Chondrocyte (in vitro differentiated cells): ENCODE measurements at places on chromosomes 4 and X. TPM values are rescaled to one million over a fixed set of nuclear protein-coding genes. Genes with fewer than 3 reads are reported as not detected.

The TBC1D8B gene
- total RNA-seq: 15.7 to 19.8 TPM (median 16.5 TPM) in 3 replicates

The SMARCA1 gene
- 123 to 126 TPM (median 123 TPM) in 3 replicates for total RNA-seq

The ZNF595 gene
- total RNA-seq: 2.6 to 6.5 TPM (median 2.9 TPM) in 3 replicates

The DCAF8L2 gene
- total RNA-seq: not detected in 3 replicates

The GPR143 gene
- not detected in 3 replicates for total RNA-seq

The TREX2 gene
- 0.80 to 1.6 TPM (median 1.6 TPM) in 3 replicates for total RNA-seq

The GNRHR gene
- total RNA-seq: not detected in 3 replicates

The PROM1 gene
- total RNA-seq: 0.10 TPM in 1 of 3 replicates, not detected in the others

The FAM241A gene
- total RNA-seq: 0.53 to 0.74 TPM (median 0.62 TPM) in 3 replicates

The NAP1L3 gene
- total RNA-seq: 33.2 to 52.2 TPM (median 35.4 TPM) in 3 replicates

The ADGRL3 gene
- total RNA-seq: 10.0 to 19.6 TPM (median 11.6 TPM) in 3 replicates

DNA sequence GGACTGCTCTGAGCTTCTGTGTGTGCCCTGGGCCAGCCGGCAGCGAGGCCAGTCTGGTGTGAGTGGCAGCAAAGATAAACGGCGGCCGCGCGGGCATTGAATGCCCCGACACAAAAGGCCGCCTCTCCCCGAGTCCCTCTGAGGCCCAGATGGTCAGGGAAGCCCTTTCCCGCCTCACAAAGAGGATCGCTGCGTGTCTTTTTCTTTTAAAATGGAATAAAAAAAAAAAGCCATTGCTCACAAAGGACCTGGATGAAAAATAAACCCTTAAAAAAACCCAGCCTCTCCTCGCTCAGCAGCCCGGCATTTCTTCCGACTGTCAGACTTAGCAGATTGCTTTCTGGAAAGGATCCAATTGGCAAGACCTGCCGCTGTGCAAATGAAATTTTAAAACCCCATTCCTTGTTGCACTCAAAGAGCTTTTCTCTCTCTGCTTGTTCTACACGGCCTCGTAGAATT, 578.7 kb downstream of the BCOR start:
- H3K27me3 ChIP-seq: no peaks in the 10 kb centered on the region
- peaks cover 25% of the 10 kb centered on the region for H3K4me1 ChIP-seq
- no peak overlapping the region for H3K27ac ChIP-seq
- no peak overlapping the region for H3K4me3 ChIP-seq

- no peak overlapping the region for H3K27ac ChIP-seq
- DNase-seq: no peak
- no peaks in the 10 kb centered on the region for H3K4me1 ChIP-seq
- no peaks in the 10 kb centered on the region for H3K27me3 ChIP-seq
- no peak overlapping the region for H3K4me3 ChIP-seq
Measured at GRCh38 chr4:104451573-104451972, 43.1 kb downstream of the CXXC4 start.

GRCh38 chrX:154357205-154357604, 17.2 kb downstream of the FLNA start:
- DNase-seq: no peak
- no peaks in the 10 kb centered on the region for H3K27me3 ChIP-seq
- peaks cover 19% of the 10 kb centered on the region for H3K36me3 ChIP-seq
- no peak overlapping the region for H3K4me3 ChIP-seq

DNA sequence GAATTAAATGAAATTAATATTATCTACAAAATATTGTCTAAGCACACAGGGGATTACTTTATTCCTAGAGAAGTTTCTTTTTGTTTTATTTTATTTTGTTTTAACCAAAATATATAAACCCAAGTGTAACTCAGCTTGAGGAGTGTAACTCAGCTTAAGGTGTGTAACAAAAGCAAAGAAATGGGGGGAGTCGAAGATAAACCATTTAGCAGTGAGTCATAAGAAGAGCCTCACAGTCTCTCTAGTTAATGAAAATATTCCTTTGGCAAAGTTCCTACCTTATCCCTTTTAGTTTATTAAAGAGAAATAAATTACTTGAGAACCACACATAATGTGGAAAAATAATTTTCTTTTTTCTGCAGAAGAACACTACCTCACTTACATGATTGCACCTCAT, 261.8 kb downstream of the KCTD8 start:
- no peak overlapping the region for H3K27ac ChIP-seq
- H3K27me3 ChIP-seq: peaks cover 2% of the 10 kb centered on the region
- no peak for DNase-seq

GRCh38 chrX:150887906-150888465, 10.5 kb downstream of the CD99L2 start:
- peak overlapping the region; percentile 79 for H3K27ac ChIP-seq
- no peaks in the 10 kb centered on the region for H3K36me3 ChIP-seq
- no peaks in the 10 kb centered on the region for H3K27me3 ChIP-seq
- no peak for DNase-seq
- H3K4me3 ChIP-seq: no peak overlapping the region

- H3K27me3 ChIP-seq: no peaks in the 10 kb centered on the region
- H3K27ac ChIP-seq: no peak overlapping the region
- peaks cover 38% of the 10 kb centered on the region for H3K4me1 ChIP-seq
- H3K4me3 ChIP-seq: no peak overlapping the region
- DNase-seq: no peak
Measured at GRCh38 chr4:188428935-188429334, 289.7 kb downstream of the TRIML1 start.

DNA sequence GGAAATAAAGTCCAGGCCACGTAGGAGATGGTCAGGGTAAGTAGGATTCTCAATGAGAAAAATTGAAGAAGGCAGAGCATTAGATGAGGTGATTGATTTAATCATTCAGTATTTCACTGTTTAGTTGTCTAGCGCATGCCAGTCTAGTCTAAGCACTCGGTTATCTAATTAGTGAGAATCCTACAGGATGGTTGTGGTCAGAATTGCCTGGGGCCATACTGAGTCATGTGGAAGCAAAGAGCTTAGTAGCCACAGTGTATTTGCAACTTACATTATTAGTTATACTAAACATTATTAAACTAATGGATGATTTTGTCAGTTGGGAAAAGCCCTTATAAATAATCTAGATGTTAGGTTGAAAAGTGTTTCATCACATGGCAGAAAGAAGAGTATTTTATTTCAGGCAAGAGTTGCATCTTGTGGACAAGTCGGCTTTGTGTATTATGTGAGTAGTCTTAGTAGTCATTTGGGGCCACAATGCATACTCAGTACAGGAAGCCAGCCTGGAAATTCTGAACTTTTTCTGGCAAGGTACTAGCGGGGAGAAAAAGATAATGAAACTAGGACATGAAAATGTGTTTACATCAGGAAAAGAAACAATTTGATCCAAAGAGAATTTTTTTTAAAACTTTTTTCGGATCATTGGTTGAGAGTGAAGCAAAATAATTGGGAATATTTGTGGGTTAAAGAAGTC, 31.9 kb downstream of the CPEB2 start:
- peaks cover 26% of the 10 kb centered on the region for H3K36me3 ChIP-seq
- H3K27ac ChIP-seq: peak overlapping the region; percentile 74
- no peaks in the 10 kb centered on the region for H3K27me3 ChIP-seq
- no peak overlapping the region for H3K4me3 ChIP-seq

GRCh38 chr4:119592830-119593229, 35.8 kb downstream of the PDE5A start:
- H3K27ac ChIP-seq: no peak overlapping the region
- H3K4me1 ChIP-seq: peaks cover 7% of the 10 kb centered on the region
- DNase-seq: no peak
- H3K4me3 ChIP-seq: no peak overlapping the region
- H3K27me3 ChIP-seq: no peaks in the 10 kb centered on the region

GRCh38 chrX:86148594-86148993, 343 bp downstream of the DACH2 start:
- peaks cover 21% of the 10 kb centered on the region for H3K4me1 ChIP-seq
- peaks cover 61% of the 10 kb centered on the region for H3K27me3 ChIP-seq
- peak overlapping the region; percentile 84 for H3K4me3 ChIP-seq
- peaks cover 2% of the 10 kb centered on the region for H3K36me3 ChIP-seq
- DNase-seq: peak; percentile 38

DNA sequence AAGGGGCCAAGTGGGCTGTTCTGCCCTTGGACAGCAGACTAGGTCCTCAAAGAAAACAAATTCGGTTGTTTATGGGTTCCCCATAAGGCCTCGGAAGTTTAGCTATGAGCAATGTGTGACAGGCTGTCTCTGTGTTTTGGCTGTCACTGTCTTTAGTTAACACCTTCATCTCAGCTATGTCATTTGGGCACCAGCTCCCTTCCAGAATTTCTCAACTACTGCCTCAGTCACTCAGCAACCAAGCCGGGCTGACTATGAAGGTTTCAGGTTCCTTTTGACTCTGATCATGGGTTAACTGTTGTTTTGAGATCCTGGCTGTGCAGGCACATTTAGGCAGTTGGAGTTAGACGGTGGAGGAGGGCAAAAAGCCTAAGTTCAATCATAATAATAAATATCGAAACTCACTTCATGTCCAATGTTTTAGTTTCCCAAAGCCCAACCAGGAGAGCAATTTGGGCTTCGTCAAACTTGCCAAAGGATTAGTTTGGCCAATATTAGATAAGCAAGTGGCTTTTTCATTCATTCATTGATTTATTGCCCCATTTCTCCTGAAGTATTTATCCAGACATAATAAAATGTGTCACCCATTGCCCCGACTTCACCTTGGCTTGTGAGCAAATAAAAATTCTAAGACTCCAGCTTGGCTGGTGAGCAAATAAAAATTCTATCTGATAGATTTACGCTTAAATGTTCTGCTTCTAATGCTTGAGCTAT, 9.1 kb upstream of the PAGE1 start:
- H3K36me3 ChIP-seq: no peaks in the 10 kb centered on the region
- no peak overlapping the region for H3K27ac ChIP-seq

DNA sequence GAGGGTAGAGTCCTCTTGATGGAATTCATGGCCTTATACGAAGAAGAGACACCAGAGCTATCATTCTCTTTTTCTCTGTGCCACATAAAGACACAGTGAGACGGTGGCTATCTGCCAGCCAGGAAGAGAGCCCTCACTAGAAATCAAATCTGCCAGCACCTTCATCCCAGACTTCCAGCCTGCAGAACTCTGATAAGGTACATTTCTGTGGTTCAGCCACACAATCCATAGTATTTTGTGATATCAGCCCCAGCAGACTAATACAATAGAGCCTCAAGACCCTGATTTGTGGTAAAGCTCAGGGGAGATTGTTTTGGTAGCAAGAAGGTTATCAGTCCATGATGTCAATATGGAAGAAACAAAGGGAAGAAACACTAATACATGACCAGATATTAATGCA, 1213.2 kb downstream of the NLGN4X start:
- DNase-seq: no peak
- no peaks in the 10 kb centered on the region for H3K36me3 ChIP-seq
- H3K27ac ChIP-seq: no peak overlapping the region
- no peaks in the 10 kb centered on the region for H3K27me3 ChIP-seq

GRCh38 chr4:106418444-106418843, 49.9 kb upstream of the GIMD1 start:
- no peak overlapping the region for H3K27ac ChIP-seq
- H3K4me1 ChIP-seq: peaks cover 27% of the 10 kb centered on the region
- no peak overlapping the region for H3K4me3 ChIP-seq

DNA sequence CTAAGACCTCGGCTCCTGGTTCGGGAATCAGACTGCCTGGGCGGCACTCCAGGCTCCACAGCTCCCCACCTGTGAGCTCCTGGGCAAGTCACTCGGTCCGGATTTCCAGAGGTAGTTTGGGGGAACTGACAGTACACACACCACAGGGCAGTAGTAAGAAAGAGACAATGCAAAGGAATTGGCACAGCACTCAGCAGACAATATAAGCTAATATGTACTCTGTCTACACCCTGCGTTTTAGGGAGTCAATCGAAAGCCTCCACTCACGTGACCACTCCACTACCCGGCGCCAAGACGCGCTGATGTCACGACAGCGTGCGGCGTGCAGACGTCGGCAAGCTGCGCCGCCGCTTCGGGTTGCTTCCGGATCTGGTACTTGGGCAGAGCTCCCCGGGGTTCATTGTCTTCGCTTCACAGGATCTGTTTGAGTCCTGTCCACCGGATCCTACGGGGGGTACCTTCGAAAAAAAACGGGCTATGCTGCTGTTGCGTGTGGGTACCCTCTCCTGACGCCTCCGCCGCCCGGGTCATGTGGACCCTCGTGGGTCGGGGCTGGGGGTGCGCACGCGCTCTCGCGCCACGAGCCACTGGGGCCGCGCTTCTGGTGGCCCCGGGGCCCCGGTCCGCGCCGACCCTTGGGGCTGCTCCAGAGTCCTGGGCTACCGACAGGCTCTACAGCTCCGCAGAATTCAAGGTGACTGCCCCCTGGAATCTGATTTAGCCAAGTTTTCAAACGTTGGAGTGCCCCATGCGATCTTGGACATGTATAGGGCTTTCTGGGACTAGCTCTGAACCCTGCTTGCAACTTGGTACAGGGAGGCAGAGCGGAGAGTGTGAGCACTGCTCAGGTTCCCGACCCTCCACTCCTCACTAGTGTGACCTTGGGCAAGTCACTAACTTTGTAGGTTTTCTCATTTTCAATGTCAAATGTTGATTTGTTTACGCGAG, at the start of gene GUF1:
GUF1 (plus strand) TSS at position 327 of the 948 bp plus-strand sequence; CDS start at position 530, 203 bp downstream.
- no peaks in the 10 kb centered on the region for H3K27me3 ChIP-seq
- H3K4me1 ChIP-seq: peaks cover 27% of the 10 kb centered on the region
- H3K36me3 ChIP-seq: no peaks in the 10 kb centered on the region
- H3K27ac ChIP-seq: peak within 1 kb of the TSS; percentile 96
- peak within 1 kb of the TSS; percentile 89 for H3K4me3 ChIP-seq
- no peak for DNase-seq

GRCh38 chr4:8162625-8163024, 4.0 kb upstream of the ABLIM2 start:
- H3K36me3 ChIP-seq: no peaks in the 10 kb centered on the region
- peaks cover 9% of the 10 kb centered on the region for H3K4me1 ChIP-seq
- DNase-seq: no peak
- no peak overlapping the region for H3K4me3 ChIP-seq
- no peak overlapping the region for H3K27ac ChIP-seq
